Right ventricle myocardium inferior (tissue), 1 donor: ENCODE measurements at places on chromosomes 3 and 15. TPM values are rescaled to one million over a fixed set of nuclear protein-coding genes. Genes with fewer than 3 reads are reported as not detected.

DNA sequence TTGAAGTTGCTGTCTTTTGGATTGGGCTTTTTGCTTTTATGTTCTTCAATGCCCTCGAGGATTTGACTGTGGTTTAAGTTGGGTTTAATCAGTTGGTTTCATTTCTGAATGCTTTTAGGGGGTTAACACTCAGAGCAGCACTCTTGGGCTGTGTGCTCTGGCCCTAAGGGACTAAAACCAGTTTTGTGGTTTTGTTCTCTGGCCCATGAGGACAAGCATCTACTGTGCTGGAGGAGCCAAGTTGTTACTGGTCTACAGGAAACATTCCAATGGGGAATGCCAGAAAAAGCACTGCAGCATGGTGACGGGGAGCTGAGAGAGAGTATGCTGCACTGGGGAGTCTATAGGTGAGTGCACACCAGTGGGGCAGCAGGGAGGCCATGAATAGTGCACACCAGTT lies 596.9 kb downstream of the ZBBX start:
- DNase-seq, result no peak

- DNase-seq, result no peak
These were observed 101.2 kb upstream of the MEX3B start for GRCh38 chr15:82146990-82147461.

DNA sequence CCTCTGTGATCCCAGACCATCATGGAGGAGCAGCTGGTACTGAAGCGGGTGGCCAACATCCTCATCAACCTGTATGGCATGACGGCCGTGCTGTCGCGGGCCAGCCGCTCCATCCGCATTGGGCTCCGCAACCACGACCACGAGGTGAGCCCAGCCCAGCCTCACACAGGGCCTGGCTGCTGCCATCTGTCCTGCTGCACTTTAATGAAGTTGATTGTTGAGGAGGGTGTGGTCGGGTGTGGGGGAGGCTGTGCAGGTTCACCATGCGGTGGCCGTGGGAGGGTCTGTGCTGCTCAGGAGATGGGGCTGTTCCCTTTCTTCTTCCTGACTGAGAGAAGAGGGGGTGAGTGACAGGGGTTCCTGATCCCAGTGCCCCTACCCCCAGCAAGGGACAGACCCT lies 30.6 kb downstream of the ACAD9 start:
- DNase-seq, result no peak

Gene ROPN1
- not detected for total RNA-seq

Gene C3orf20
- not detected for total RNA-seq

GRCh38 chr3:52277972-52278509 lies 408 bp downstream of the WDR82 start:
- no peak for DNase-seq

Gene SEMA7A
- 1.6 TPM for total RNA-seq

- DNase-seq, result no peak
These were observed 247.8 kb upstream of the PEX5L start for GRCh38 chr3:180284331-180285110.

- no peak for DNase-seq
These were observed 33.2 kb downstream of the SMAD6 start for GRCh38 chr15:66734961-66735908.

Gene DGKG
- 31.1 TPM for total RNA-seq

DNA sequence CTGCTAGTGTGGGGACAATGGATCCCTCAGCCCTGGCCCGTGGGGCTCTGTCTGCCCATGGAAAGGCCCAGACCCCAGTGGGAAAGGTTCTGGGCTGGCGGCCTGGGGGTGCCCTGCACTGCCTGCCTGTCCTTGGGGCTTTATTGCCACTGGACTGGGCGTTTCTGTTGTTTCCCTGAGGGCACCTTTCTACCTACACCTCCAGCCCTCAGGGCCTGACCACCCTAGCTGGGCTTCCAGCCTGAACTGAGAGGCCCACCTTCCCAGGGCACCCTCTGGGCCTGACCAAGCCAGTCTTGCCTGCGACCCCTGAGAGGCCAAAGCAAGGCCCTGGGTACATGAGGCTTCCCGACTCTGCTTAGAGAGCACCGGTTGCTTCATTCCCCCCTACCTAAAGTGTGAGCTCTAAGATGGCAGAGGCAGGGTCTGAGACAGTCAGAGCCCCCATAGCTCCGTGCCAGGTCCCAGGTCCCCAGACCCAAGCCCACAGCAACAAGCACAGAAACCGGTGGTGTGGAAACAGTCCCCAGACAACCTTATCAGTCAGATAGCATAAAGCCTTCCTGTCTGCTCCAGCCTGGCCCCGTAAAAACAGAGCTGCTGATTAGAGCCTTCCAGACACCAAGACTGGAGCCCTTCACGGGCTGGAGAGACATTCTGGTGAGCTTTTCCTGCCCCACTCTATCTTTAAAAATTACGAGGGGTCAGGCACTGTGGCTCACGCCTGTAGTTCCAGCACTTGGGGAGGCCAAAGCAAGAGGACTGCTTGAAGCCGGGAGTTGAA lies 102.8 kb downstream of the CHSY1 start:
- no peak for DNase-seq

Gene VPS18
- total RNA-seq, result 20.6 TPM

DNA sequence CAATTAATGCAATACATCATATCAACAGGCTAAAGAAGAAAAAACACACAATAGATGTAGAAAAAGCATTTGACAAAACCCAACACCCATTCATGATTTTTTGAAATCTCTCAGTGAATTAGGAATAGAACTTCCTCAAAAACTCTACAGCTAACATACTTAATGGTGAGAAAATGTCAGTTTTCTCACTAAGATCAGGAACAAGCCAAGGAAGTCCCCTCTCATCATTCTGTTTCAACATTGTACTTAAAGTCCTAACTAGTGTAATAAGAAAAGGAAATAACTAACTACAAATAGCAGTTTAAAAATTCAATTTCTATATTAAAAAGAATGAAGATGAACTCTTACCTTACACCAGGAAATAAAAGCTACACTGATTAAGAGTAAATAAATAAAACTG lies 77.8 kb downstream of the DCLK3 start:
- no peak for DNase-seq

Gene CAND2
- 56.7 TPM for total RNA-seq

- DNase-seq, result no peak
These were observed 298.9 kb upstream of the CBLB start for GRCh38 chr3:106167728-106168127.

- no peak for DNase-seq
These were observed 28.2 kb upstream of the BCL6 start for GRCh38 chr3:187773233-187774184.

Gene STAC
- 0.35 TPM for total RNA-seq

GRCh38 chr15:34109797-34110663 lies 8.1 kb downstream of the PGBD4 start:
- no peak for DNase-seq

- peak; percentile 54 for DNase-seq
These were observed 590.0 kb downstream of the EPHA3 start for GRCh38 chr3:89697321-89697916.

Gene LIPC
- total RNA-seq, result 0.70 TPM

- peak; percentile 77 for DNase-seq
These were observed 92.7 kb upstream of the OCA2 start for GRCh38 chr15:28191832-28192231.

DNA sequence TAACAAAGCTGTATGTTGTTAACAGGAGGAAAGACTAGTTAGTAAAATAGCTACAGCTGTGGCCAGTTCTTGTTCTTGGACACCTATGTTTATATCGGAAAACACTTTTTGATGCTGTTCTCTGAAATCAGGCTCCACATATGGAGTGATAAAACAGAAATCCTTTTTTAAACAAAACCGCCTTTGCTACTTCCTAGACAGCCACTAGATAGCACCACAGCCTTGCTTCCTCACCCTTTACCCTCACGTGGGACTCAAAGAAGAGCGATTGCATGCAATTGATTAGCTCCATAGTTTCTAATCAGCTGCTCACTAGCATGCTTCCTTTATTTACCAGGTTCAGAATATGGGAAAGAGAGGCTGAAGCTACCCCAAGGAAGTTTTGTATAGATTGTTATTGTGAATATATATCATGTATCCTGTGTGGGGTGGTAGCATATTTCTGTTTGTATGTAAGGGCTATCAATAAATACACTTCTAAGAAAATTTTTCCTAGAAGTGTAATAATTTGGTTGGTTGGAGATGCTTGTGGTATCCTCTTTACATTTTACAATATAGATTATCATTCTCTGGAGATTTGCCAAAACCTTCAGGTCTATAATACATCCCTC lies 4.3 kb upstream of the MTFMT start:
- no peak for DNase-seq

- DNase-seq, result no peak
These were observed 36.5 kb downstream of the ECT2 start for GRCh38 chr3:172787019-172787418.

DNA sequence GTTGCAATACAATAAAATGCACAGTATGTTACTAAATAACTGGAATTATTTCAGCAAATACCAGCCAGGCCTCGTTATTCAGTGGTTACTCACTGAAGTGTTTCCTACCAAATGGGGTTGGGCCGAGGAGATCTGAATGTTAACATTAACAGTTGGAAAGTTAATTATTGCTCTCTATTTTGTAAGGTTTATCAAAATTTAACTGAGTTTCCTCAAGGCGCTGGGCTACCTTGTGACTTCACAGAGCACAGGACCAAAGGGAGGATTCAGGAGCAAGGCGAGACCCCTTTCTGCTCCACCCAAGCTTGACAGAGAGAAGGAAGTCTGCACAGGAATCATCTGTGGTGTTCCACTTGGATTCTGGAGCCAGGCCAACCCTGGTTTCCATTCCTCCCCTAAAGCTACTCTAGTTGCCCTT lies 21.6 kb downstream of the ADAMTS9 start:
- DNase-seq, result no peak

- DNase-seq, result no peak
These were observed 289.1 kb upstream of the DNAJC19 start for GRCh38 chr3:181278468-181279238.

GRCh38 chr3:152316318-152316717 lies 47.6 kb downstream of the MBNL1 start:
- DNase-seq, result no peak

DNA sequence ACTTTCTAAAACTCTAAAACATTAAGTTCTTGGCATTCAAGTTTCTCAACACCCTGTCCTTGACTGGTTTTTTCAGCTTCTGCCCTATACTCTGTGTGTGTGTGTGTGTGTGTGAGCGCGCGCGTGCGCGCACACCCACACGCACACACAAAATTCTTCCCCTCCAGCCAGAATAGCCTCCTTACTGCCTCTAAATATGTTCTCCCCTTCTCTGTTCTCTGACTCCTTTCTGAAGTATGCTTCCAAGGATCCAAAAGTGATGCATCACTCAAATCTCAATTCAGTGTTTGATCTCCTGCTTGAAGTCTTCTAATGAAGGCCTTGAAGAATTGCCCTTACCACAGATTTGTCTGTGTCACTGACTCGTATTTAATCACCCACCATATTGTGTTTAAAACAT lies 129.8 kb downstream of the SLC25A26 start:
- no peak for DNase-seq

Gene LTF
- total RNA-seq, result 4.8 TPM

Gene OXSM
- total RNA-seq, result 14.8 TPM
